ENCODE measurements at places on chromosomes 6 and 20.

DNA sequence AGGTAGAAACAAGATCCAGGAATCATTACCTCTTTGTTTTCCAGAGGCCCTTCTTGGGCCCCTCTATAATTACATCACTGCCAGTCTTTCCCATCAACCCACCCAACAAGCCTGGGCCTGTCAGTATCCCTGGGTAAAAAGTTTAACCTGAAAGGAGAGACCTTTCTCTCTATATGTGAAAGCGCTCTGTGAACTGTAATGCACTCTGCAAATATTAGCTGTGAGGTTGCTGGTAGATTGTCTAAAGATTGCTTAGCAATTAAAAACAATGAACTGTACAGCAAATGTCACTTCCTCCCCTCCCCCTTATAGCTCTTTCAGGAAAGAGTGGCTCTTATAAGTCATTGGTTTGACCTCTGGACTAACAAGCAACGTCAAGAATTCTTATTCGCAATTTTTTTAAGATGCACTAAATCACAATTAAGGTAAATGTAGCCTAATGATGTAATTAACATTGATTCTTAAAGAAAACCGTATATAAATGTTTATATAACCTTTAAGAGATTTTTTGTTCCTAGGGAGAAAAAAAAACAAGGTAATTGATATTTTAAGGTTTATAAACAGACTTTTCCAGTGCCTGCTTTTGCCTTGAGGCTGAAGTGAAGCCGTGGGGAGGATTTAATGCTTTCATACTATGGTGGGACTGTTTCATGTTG is 18.4 kb downstream of the ECT2L start:
- DNase-seq, result no peak

DNA sequence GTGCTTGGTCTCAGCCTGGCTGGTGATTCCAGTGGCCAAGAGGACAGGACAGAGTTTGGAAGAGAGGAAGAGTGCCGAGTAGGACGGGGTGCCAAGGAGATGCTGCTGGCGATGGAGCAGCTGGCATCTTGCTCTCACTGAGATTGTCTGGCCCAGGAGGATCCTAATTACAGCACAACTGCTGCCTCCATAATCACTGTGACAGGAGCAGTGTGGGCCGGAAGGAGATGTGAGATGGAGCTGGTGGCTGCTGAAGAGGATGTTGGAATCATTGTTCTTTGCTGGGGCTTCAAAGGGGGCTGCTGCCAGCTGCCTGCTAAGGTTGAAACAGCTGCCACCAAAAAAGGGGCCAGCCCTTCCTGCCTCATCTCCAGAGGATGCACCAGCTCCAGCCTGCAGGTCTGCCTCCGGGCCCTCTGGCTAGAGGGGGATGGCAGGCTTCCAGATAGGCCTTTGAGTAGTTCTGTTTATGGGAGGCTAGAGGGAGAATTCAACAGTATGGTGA is 214.4 kb downstream of the RNF144B start:
- no peak for DNase-seq

DNA sequence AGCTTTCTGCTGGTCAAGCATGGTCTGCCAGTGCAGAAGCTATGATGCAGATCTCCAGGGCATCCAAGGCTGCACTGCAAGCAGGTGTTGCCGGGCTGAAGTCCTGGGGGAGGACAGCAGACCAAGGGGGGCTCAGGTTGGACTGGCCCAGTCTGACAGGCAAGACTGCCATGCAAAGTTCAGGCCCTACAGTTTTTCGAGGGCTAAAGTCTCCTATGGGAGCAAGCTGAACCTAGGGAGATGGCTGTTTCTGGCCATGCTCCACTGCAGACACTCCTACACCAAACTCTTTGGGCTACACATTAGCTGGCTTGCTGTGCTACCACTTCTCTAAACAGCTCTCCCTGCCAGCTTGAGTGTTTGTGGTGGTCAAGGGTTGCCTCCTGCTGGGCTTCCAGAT is 130.0 kb upstream of the SYNCRIP start:
- no peak for DNase-seq

- no peak for DNase-seq
Observed at GRCh38 chr6:73169111-73169510, 56.2 kb downstream of the KHDC1L start.

GRCh38 chr6:128491100-128491581 is 29.3 kb downstream of the PTPRK start:
- DNase-seq, result no peak
